ENCODE measurements at places on chromosomes 1 and 21. TPM values are rescaled to one million over a fixed set of nuclear protein-coding genes. Genes with fewer than 3 reads are reported as not detected.

Gene KIFAP3
- total RNA-seq = 44.7 TPM

Gene PLA2G2A
- 26.1 TPM for total RNA-seq

Gene IVL
- 19.3 TPM for total RNA-seq

Gene KCNJ10
- total RNA-seq = not detected

Gene UBL4B
- total RNA-seq = not detected

Gene C1orf167
- total RNA-seq = 0.40 TPM

Gene CAPN8
- 0.71 TPM for total RNA-seq

Gene C1orf122
- total RNA-seq = 38.9 TPM

Gene CR1
- 0.02 TPM for total RNA-seq

Gene CCDC30
- total RNA-seq = 9.3 TPM

Gene CCDC185
- not detected for total RNA-seq

Gene SPRR5
- total RNA-seq = not detected

Gene HP1BP3
- 217 TPM for total RNA-seq

Gene PRR9
- not detected for total RNA-seq

Gene NCMAP
- total RNA-seq = 2.1 TPM

Gene AADACL4
- total RNA-seq = not detected

Gene TIMM17A
- 53.0 TPM for total RNA-seq

Gene RORC
- not detected for total RNA-seq

Gene KRTAP19-3
- total RNA-seq = not detected

Gene TNFRSF9
- total RNA-seq = 0.39 TPM

Gene RIIAD1
- total RNA-seq = 3.6 TPM

Gene CDA
- 1.5 TPM for total RNA-seq

Gene TMEM167B
- total RNA-seq = 38.8 TPM

Gene ARPC5
- 94.3 TPM for total RNA-seq

Gene GPR61
- not detected for total RNA-seq

Gene MNDA
- total RNA-seq = not detected

Gene PLA2G2F
- total RNA-seq = not detected

Gene TOE1
- total RNA-seq = 12.6 TPM

Gene CHIA
- total RNA-seq = 1.9 TPM

Gene PRRX1
- 142 TPM for total RNA-seq

Gene FHAD1
- total RNA-seq = 3.8 TPM

Gene CD84
- total RNA-seq = not detected

Gene CRP
- total RNA-seq = not detected

Gene ANKRD35
- 0.56 TPM for total RNA-seq

Gene RHOU
- total RNA-seq = 81.1 TPM
